Stimulated activated CD4-positive, alpha-beta T cell treated with anti-CD3 and anti-CD28 coated beads, Interleukin-1b, Interleukin-23, amount 100 ng/mL, for 24 hours (primary cell): ENCODE measurements at places on chromosomes 11 and 22.

DNA sequence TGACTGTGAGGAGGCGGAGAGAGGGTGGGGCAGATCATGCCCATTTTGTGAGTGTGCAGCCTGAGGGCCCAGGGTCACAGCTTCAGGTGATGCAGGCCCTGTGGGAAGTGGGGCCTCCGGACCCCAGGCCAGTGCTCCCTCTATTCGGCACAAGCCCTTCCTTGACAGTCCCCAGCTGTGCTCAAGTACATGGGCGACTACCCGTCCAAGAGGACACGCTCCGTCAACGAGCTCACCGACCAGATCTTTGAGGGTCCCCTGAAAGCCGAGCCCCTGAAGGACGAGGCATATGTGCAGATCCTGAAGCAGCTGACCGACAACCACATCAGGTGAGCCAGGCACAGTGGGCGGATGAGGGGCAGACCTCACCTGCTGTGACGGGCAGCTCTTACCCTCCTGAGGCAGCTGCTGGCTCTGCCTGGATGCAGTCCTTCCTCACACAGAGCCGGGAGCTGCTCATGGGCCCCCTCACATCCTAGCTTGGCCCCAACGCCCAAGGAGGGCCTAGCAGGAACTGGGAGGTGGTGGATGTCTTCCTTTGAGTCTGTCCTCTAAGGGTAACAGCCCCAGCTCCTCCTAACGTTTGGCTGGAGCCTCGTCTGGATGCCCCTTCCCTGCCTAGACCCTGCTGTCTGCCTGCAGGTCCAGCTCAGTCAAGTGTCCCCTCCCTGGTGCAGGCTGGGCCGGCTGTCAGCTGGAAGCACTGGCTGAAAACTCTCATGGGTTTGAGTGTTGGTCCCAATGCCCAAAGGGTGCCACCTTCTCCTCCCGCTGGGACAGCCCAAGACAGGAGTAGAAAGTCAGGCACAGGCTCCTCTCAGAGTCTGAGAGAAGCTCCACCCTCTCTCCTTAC lies 76.1 kb downstream of the MYO7A start:
- no peak for DNase-seq

GRCh38 chr22:41096841-41097240 lies 4.4 kb downstream of the EP300 start:
- no peak for DNase-seq

DNA sequence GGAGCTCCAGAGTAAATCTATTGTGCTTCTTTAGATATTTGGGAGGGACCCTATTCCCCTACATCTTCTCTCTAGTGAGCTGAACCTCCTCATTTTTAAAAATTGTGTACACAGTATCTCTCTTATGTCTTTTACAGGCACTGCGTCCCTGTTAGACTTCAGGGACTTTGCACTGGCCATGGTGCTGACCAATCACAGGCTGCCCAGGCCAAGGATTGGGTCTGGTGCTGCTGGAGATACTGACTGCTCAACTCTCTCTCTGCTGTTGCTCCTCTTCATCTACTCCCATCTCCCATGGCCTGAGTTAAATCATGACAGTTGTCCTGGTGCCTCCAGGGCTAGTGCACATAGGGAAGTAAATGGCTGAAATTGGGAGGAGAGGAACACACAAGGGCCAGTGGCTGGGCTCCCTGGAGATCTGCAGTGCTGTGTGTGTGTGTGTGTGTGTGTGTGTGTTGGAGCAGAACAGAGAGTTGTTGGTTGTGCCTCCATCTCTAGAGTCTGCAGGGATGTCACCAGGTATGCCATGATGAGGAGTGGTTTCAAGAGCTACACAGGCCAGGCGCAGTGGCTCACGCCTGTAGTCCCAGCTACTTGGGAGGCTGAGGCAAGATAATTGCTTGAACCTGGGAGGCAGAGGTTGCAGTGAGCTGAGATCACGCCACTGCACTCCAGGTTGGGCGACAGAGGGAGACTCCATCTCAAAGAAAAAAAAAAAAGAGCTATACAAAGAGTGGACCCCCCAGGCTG lies 155.3 kb downstream of the ST3GAL4 start:
- no peak for DNase-seq

DNA sequence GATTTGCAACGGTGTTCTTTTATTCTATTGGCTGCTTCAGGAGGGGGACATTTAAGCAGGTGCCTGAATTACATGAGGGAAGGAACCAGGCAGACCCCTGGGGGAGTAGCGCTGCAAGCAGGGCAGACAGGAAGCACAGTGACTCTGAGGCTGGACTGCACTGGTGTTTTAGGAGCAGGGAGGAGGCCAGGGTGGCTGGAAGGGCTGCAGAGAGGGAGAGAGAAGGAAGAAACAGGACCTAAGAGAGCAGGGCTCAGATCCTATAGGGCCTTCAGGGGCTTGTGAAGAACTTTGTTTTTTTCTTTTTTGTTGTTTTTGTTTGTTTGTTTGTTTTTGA lies 62.5 kb upstream of the SORL1-AS1 start:
- DNase-seq = no peak

DNA sequence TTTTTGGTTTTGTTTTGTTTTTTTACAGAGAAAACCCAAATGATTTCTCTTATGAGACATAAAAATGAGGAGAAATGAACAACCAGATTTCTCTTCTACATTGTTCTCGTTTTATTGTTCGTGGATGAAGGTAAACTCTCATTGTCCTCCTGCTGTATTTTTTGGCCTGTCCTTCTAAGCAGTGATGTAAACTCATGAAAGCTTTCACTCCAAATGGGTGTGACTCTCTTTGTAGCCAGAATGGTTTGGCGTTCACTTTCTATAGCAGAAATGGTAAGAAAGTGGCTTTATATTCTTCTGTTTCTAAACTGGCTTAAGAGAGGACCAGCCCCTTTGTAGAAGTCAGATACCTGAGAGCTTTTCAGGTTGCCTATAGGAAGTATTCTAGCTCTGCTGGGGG lies 15.5 kb upstream of the BMAL1 start:
- no peak for DNase-seq
